ENCODE measurements at places on chromosomes 1 and 21.

DNA sequence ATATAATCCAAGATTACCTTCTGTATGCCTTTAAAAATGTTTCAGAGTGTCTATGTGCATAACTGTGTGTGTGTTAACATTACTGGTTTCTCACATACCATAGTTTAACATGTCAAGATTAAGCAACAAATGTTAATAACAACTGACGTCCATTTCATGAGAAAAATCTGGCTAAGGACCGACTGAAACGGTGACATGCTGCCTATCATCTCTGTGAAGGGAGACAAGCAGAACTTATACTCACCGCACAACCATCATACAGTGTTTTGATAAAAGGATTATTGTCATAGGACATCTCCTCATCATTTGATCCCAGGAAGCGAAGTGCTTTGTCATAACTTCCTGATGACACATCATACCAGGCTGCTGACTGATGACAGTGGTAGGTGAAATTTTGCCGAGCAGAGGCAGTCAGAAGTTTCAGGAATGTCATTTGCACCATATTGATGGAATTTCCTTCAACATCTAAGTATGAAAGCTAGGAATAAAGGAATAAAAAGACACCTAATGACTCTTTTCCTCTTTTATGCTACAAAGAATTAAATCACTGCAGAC lies 228.8 kb downstream of the COL11A1 start:
- DNase-seq, result no peak

DNA sequence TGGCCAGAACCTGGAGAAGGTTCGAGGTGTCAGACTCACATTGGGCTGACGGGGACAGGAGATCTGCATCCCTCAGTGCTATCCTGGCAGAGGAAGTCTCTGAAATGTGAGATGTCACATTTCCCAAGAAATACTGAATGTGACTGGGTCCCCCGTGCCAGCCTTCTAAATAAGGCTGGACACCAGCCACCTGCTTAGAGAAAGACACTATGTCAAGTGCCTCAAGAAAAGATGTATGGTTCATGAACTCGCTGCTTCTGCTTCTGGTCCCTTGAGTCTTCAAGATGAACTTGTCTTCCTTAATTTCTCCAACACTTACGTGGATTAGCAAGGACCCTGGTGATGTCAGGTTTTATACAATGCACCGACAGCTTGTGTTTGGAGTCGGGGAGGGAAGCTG lies 42.1 kb upstream of the FHAD1 start:
- no peak for DNase-seq

- no peak for DNase-seq
Measured at GRCh38 chr1:195804547-195804946, 803.7 kb downstream of the KCNT2 start.

- DNase-seq, result no peak
Measured at GRCh38 chr1:2855206-2856065, 53.9 kb upstream of the TTC34 start.

DNA sequence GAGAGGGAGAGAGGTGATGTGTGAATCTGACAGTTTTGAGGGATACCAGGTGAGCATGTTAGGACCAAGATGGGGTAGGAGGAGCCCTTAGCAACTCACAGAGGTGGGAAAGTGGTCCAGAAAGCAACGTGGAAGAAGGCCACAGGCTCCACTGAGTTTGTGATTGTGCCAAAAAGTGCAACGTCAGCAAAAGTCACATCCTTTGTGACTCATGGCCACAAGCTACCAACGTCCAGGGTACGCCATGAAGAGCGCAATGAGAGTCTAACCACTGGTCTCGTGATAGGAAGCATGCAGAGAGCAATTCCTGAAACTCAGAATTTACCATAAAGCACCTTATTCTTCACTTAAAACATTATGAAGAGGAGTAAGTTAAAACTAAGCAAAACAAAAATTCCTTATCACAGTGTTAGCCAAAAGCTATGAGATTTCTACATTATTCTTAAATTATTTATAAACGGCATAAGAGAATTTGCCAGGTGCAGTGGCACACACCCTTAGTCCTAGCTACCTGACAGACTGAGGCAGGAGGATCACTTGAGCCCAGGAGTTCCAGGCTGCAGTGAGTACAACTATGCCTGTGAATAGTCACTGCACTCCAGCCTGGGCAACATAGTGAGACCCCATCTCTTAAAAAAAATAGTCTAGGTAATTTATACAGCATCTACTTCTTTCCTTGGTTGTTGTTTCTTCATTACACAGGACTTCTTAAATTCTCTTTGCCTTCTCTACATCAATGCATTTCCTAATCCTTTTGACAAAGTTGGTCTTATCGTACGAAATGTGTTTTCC lies 55.2 kb downstream of the COLGALT2 start:
- DNase-seq, result no peak

DNA sequence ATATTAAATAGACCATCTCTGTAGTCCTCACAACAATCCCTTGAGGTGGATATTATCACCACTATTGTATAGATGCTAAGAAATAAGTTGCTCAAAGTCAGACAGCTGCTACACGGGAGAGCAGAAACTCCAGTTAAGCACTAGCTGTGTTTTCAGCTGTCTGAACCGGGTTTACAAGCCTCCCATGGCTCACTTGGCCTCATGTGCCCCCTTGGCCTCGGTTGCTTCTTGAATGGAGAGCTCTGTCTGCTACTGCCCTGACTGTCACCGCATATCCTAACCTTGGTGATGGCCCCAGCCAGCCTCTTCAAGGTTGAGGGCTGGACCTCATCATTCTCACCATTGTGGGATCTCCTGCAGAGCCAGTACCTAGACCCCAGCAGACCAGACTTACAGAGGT lies 123.4 kb downstream of the AK5 start:
- DNase-seq, result no peak

GRCh38 chr1:226702318-226702956 lies 36.6 kb downstream of the ITPKB start:
- peak; percentile 50 for DNase-seq

GRCh38 chr1:45512641-45513054 lies 9.0 kb downstream of the PRDX1 start:
- DNase-seq, result peak; percentile 84

DNA sequence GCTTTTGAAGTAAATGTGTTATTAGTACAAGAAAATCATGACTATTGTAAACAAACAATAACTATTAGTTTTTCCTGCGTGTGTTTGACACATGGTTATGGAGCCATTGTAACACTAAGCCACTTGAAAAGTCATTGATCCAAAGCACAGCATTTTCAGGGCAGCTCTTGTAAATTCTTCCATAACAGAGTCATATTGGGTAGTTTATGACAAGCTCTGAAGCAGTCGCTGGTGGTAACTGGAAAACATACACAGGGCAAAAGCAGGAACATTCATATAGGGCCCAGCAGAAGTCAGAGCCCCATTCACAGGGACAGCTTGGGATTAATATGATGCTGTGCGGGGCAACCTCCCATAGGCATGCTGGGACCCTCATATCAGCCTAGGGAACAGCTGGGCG lies 483.2 kb upstream of the PTBP2 start:
- no peak for DNase-seq

DNA sequence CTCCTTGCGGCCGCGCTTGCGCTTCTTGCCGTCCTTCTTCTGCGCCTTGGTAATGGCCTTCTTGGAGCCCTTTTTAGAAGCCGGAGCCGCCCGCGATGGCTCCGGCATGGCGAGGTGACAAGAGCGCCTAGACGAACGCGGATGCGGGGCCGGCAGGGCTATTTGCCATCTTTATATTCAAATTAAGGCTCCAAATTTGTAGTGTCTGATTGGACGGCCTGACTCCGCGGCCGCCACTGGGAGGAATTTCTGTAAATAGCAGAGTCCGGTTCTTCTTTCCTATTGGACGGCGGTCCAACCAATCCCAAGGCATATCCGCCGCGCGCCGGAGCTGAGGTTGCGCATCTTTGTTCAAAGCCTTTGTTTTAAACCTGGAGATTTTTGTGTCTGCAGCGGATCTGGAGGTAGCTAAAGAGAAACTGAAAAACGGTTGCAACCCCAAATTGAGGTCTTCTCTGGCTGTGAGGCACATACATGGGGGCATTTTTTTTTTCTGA lies 22.6 kb upstream of the RNF187 start:
- peak; percentile 46 for DNase-seq

DNA sequence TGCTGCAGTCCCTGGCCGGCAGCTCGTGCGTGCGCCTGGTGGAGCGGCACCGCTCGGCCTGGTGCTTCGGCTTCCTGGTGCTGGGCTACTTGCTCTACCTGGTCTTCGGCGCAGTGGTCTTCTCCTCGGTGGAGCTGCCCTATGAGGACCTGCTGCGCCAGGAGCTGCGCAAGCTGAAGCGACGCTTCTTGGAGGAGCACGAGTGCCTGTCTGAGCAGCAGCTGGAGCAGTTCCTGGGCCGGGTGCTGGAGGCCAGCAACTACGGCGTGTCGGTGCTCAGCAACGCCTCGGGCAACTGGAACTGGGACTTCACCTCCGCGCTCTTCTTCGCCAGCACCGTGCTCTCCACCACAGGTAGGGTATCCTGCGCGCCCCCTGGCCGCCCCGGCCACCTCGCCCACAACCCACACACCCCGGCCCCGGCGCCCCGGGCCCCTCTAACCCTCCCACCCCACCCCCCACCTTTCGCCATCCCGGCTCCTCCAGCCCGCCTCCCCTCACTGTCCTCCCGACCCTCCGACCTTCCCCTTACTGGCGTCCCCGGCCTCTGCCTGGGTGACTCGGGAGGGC lies 352 bp downstream of the KCNK1 start:
- DNase-seq, result no peak

DNA sequence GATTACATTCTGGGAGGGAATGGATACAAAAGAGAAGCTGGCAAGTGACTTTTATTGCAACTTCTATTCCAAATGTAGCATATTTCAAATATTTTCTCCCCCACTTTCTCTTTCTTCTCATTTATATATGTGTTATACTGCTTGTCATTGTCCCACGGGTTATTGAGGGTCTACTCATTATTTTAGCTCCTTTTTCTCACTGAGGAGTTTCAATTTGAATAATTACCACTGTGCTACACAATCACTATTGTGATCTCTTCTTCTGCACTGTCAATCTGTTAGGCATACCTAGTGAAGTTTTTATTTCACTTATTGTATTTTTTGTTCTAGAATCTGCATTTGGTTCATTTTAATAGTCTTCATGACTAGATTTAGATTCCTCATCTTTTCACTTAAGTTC lies 339.7 kb downstream of the PTPRC start:
- no peak for DNase-seq

GRCh38 chr1:47396671-47397196 lies 19.4 kb upstream of the FOXE3 start:
- no peak for DNase-seq

DNA sequence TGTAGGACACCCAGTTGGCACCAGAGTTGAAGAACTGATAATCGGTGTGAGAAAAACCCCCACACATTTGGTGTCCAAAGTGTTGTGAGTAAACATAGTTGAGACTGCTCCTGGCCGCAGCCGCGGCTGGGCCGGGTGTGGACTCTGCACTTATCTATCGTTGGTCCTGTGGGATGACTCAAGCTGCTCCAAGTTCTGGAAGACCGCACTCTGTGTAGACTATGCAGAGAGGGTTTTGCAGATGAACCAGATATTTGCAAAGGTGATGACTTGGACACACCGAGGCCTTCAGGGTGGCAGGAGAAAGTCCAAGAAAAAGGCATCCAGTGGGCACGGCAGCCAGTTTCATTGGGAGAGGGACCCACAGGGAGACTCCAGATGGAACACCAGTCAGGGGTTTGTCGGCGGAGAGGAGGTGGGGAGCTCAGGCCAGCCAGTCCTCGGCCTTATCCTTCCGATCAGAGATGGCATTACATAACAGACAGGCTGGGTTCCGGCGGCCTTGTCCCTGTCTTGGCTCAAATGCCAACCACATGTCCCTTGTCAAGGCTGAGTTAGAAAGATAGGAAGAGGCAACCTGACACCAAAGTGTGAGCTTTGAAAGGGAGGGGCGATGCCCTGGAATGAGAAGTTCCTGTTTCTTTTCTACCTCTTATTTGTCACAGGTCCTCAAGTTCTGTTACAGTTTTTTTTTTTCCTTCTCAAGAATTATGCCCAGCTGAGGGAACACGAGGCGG lies 21.1 kb downstream of the C2CD2 start:
- no peak for DNase-seq

- no peak for DNase-seq
Measured at GRCh38 chr1:111903871-111904449, 85.5 kb downstream of the KCND3 start.

GRCh38 chr1:205310976-205311704 lies 10.4 kb downstream of the NUAK2 start:
- DNase-seq, result no peak

DNA sequence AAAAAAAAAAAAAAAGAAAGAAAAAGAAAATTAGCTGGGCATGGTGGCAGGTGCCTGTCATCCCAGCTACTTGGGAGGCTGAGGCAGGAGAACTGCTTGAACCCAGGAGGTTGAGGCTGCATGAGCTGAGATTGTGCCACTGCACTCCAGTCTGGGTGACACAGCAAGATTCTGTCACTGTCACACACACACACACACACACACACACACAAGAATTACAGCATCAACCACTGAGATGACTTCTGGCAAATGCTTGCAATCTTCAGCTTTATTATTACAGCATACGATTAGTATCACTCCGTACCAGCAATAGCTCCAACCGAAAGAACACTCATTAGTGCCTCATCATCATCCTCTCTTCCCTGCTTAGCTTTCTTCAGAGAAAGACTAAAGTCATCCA lies 4.6 kb downstream of the ORC1 start:
- DNase-seq, result no peak

DNA sequence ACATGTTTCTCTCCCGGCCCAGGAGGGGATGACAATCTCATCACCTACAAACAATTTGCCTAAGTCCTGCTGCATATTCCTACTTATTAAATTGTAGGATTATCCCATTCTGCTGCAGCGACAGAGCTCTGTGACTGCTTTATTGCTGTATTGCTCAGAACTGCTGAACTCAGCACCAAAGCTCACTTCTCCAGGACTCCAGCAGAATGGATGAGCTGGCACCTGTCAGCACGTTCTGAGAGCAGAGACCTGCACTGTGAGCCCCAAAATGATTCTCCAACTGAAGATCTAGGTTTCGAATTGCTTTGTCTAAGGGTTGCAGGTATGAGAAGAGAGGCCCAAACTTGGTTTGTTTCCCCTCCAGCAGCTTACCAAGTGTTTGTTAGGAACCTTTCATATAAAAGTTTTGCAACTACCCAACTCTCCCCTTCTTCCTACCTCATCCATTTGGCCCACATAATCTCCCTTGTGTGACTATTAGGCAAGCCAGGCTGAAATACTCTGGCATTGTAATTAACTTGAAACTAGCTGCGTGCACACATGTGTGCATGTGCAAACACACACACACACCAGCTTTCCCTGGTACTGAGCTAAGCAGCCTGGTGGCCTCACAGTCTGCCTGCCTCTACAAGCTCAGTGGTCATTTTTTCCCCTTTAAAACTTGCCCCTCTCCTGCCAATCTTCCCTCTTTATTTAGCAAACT lies 161.4 kb upstream of the CAMK1G start:
- no peak for DNase-seq
